HepG2 (cell line): ENCODE measurements at places on chromosomes 11 and 22. TPM values are rescaled to one million over a fixed set of nuclear protein-coding genes. Genes with fewer than 3 reads are reported as not detected.

- no peak overlapping the region for H3K4me3 ChIP-seq
- no peak for DNase-seq
- peak overlapping the region; percentile 89 for H3K27ac ChIP-seq
- peaks cover 59% of the 10 kb centered on the region for H3K36me3 ChIP-seq
Measured at GRCh38 chr22:20550851-20551744, 43.7 kb downstream of the MED15 start.

Gene KCNE3
- 0.33 and 0.41 TPM in 2 replicates for total RNA-seq

DNA sequence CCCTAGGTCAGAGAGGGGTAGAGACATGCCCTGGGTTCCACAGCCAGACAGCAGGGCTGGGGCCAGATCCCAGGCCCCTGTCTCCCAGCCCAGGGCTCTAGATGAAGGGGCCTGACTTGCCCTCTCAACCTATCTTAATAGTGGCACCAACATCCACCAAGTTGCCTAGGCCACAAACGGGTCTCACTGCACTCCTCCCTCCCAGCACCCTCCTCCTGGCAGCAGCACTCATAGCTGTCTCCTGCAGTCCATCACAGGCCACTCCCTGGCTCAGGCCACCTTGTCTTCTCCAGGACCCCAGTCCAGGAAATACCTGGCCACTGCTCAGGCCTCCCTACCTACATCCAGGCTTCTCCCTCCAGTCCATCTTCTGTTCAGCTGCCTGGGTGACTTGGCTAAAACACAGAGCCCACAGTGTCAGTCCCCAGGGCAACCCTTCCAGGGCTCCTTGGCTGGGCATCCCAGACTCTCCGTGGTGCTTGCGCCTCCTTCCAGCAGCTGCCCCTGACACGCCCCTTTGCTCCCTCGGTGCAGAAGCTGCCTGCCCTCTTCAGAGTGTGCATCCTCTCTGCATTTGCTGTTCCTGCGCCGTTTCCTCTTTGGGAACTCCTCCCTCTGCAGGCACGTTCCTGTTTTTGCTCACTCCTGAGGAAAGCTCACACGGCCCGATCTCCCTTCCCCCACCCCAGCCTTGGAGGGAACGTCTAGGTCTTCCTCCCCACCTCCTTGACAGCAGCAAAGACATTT is 40.5 kb downstream of the LRRC32 start:
- DNase-seq = no peak
- H3K27ac ChIP-seq = no peak overlapping the region
- no peaks in the 10 kb centered on the region; the same call in none of the 2 replicates for H3K27me3 ChIP-seq
- H3K4me3 ChIP-seq = no peak overlapping the region
- no peaks in the 10 kb centered on the region for H3K36me3 ChIP-seq

GRCh38 chr11:128420951-128421350 is 166.4 kb downstream of the ETS1 start:
- H3K27me3 ChIP-seq = no peaks in the 10 kb centered on the region
- peaks cover 19% of the 10 kb centered on the region for H3K4me1 ChIP-seq
- no peak overlapping the region for H3K27ac ChIP-seq
- no peak for DNase-seq
- no peak overlapping the region for H3K4me3 ChIP-seq

GRCh38 chr11:113314065-113314388 is 356 bp upstream of the TTC12 start:
- H3K4me1 ChIP-seq = peaks cover 26% of the 10 kb centered on the region
- H3K27me3 ChIP-seq = no peaks in the 10 kb centered on the region
- no peak overlapping the region for H3K27ac ChIP-seq
- DNase-seq = no peak

Gene TMPRSS6
- total RNA-seq = 1.5 and 4.2 TPM in 2 replicates

Gene KCNJ4
- not detected in 2 replicates for total RNA-seq

GRCh38 chr11:115191761-115192160 is 312.5 kb downstream of the CADM1 start:
- no peak overlapping the region for H3K27ac ChIP-seq
- peaks cover 9% of the 10 kb centered on the region for H3K4me1 ChIP-seq
- no peaks in the 10 kb centered on the region for H3K36me3 ChIP-seq
- no peak overlapping the region for H3K4me3 ChIP-seq
- peak; percentile 30 for DNase-seq
- H3K27me3 ChIP-seq = no peaks in the 10 kb centered on the region

- H3K4me1 ChIP-seq = peaks cover 83% of the 10 kb centered on the region
- no peaks in the 10 kb centered on the region for H3K27me3 ChIP-seq
- peaks cover 4% of the 10 kb centered on the region for H3K36me3 ChIP-seq
- H3K27ac ChIP-seq = no peak overlapping the region
- no peak overlapping the region for H3K4me3 ChIP-seq
Measured at GRCh38 chr11:72771507-72771906, 19.3 kb upstream of the ARAP1 start.

Gene SMC1B
- total RNA-seq = not detected in 2 replicates

DNA sequence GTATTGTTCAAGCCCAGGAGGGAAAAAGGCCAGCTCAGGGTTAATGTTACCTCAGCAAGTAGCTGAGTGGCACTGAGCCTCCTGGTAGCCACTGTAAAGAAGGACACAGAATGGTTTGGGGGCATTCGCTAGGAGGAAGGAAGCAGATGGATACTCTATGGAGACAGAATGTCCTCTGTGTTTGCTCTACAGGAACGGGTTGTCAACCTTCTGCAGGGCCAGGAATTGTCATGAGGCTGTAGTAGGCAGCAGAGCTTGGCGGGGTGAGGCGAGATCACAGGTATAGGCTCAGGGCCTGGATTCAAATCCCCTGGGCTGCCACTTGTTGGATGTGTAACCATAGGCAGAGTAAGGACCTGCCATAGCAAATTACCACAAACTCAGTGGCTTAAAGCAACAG is 3.0 kb upstream of the LRRC75B start:
- H3K27ac ChIP-seq = peak overlapping the region; percentile 97
- H3K4me1 ChIP-seq = peaks cover 68% of the 10 kb centered on the region
- no peak for DNase-seq
- H3K36me3 ChIP-seq = no peaks in the 10 kb centered on the region

DNA sequence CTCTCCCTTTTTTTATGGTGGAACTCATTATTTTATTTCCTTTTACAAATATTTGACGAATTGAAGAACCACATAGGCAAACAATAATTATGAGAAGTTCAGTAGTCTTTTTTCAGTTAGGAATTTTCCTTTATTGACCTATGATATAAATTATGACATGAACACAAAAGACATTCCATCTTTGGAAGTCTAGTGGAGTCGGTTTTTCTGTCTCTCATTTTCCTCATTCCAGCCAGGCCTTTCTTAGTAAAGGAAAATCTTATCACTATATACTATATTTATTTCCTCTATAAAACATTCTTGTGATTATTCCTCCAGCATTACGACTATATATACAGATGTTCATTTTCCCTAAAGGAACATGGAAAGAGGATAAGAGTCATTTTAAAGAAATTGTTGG is 1046.1 kb downstream of the DLG2 start:
- H3K27me3 ChIP-seq = no peaks in the 10 kb centered on the region
- no peaks in the 10 kb centered on the region for H3K36me3 ChIP-seq
- no peak overlapping the region for H3K4me3 ChIP-seq
- H3K27ac ChIP-seq = no peak overlapping the region
- DNase-seq = no peak
- H3K4me1 ChIP-seq = no peaks in the 10 kb centered on the region

Gene RIC3
- not detected in 2 replicates for total RNA-seq

Gene KCTD21
- 3.1 and 3.9 TPM in 2 replicates for total RNA-seq

DNA sequence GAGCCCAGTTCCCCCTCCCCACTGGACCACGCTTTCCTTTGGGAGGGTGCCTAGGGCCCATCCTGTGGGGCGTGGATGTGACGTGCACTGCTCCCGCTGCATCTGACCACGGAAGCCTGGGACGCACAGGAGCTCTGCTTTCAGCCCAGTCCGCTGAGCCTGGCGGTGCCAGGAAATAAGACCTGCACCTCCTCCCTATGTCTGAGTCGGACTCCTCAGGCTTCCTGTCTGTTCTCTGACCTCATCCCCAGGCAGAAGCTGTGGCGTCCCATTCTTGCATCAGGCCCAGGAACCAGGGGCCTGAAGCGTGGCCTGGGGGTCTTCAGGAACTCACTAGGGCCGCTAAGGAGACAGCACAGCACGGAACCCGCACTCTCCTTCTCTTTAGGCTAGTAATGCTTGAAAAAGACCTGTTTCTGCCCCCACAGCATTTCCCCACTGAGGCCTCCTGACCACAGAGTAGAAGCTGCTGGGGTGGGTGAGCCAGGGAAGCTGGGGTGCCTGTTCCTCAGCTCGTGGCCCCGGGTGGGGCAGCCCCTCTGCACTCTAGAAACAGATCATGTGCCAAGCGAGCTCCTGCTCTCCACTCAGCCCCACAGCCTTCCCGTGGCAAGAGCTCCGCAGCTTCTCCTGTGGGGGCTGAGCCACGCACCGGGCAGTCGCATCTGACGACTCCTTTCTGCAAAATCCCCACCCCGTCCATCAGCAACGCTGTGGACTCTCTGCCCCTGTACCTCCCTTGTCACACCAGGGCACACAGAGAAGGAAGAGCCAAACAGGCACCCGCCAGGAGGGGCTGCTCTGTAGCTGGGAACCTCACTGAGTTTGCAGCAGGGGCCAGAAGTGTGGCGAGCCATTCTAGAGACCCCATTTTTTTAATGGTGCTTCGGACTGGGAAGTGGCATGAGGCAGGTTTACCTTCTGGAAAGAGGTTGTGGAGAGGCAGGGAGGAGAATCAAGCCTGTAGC is 22.6 kb downstream of the MOV10L1 start:
- peaks cover 6% of the 10 kb centered on the region for H3K4me1 ChIP-seq
- no peak for DNase-seq
- peaks cover 45% of the 10 kb centered on the region; the same call in 2 of the 3 replicates for H3K27me3 ChIP-seq
- H3K27ac ChIP-seq = no peak overlapping the region

- no peaks in the 10 kb centered on the region for H3K27me3 ChIP-seq
- H3K4me1 ChIP-seq = peaks cover 32% of the 10 kb centered on the region
- no peaks in the 10 kb centered on the region for H3K36me3 ChIP-seq
- no peak overlapping the region for H3K27ac ChIP-seq
- no peak for DNase-seq
Measured at GRCh38 chr11:118843565-118843964, 40.1 kb upstream of the CXCR5 start.

- H3K27me3 ChIP-seq = no peaks in the 10 kb centered on the region
- peaks cover 17% of the 10 kb centered on the region for H3K4me1 ChIP-seq
- H3K4me3 ChIP-seq = no peak overlapping the region
Measured at GRCh38 chr11:118415739-118416068, 14.3 kb downstream of the ATP5MG start.

DNA sequence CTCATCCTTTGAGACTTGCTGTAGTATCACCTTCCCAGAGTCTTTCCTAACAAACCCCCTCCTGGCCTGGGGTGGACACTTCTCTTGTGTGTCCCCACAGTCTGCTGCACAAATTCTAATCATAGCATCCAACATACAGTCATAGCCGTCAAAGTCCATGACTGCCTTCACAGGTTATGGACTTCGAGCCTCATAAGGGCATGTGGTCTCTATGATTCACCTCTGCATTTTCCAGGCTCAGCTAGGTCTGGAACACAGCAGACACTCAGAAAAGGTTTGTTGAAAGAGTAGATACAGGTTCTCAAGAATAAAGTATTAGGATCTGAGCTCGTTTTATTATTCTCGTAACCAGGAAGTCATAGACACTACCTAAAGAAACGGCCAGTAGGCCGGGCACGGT is 13.2 kb upstream of the SCUBE2 start:
- H3K36me3 ChIP-seq = no peaks in the 10 kb centered on the region
- DNase-seq = peak; percentile 74
- peaks cover 21% of the 10 kb centered on the region for H3K4me1 ChIP-seq

GRCh38 chr11:6415797-6416196 is 3.1 kb downstream of the APBB1 start:
- H3K27ac ChIP-seq = no peak overlapping the region
- H3K4me3 ChIP-seq = no peak overlapping the region
- peaks cover 30% of the 10 kb centered on the region for H3K27me3 ChIP-seq
- peaks cover 12% of the 10 kb centered on the region for H3K4me1 ChIP-seq
- no peak for DNase-seq

- H3K27me3 ChIP-seq = peaks cover 18% of the 10 kb centered on the region
- no peaks in the 10 kb centered on the region for H3K4me1 ChIP-seq
- no peak overlapping the region for H3K27ac ChIP-seq
- H3K36me3 ChIP-seq = no peaks in the 10 kb centered on the region
- H3K4me3 ChIP-seq = no peak overlapping the region
Measured at GRCh38 chr22:44805711-44806110, 53.3 kb downstream of the ARHGAP8 start.

Gene GGT1
- 11.6 and 29.9 TPM in 2 replicates for total RNA-seq

GRCh38 chr11:76141901-76142588 is 64.3 kb downstream of the WNT11 start:
- peaks cover 27% of the 10 kb centered on the region; the same call in 2 of the 3 replicates for H3K36me3 ChIP-seq
- no peaks in the 10 kb centered on the region for H3K27me3 ChIP-seq
- no peak for DNase-seq
- peaks cover 4% of the 10 kb centered on the region for H3K4me1 ChIP-seq
- no peak overlapping the region for H3K4me3 ChIP-seq

GRCh38 chr22:32932176-32932575 is 126.0 kb downstream of the SYN3 start:
- H3K4me1 ChIP-seq = peaks cover 6% of the 10 kb centered on the region; the same call in 1 of the 2 replicates
- no peak overlapping the region for H3K27ac ChIP-seq
- H3K36me3 ChIP-seq = peaks cover 2% of the 10 kb centered on the region; the same call in 1 of the 2 replicates
- DNase-seq = peak; percentile 31

DNA sequence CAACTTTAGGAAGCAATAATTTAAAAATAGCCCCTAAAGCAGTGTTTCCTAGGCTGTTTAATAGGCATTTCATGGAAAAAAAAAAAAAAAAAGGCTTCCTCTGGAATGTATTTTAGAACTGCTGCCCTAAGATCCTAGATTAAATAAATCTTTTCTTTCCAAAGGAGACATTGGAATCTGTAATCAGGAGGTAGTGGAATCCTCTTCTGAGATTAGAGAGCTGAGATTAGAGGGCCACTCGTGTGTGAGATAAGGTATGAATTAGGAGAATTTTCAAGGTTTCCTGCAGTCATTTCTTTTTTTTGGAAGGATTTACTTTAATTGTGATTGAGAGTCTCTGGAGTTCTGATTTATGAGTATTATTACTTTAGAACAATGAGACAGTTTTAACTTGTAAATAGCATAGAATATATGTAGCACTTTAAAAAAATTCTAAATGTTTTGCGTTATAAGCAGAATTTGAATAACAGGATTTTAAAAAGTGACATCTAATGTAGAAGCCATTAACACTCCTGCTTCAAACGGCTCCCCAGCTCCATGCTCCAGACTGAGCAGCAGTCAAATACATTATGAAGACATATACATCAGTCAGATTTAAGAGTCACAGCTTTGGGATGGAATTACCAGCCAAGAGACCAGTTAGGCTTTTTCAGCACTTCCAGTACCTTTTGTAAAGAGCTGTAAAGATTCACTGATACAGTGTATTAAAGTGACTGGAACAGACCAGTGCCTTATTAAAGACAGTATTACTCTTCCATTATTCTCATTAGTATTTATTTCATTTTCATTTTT is 5.0 kb downstream of the EED start:
- no peaks in the 10 kb centered on the region for H3K36me3 ChIP-seq
- no peaks in the 10 kb centered on the region; the same call in 1 of the 3 replicates for H3K27me3 ChIP-seq
- H3K27ac ChIP-seq = no peak overlapping the region
- DNase-seq = no peak
- no peak overlapping the region for H3K4me3 ChIP-seq
- peaks cover 43% of the 10 kb centered on the region for H3K4me1 ChIP-seq
